NCI-H510A treated with DMSO at 0.1 percent for 48 hours (cell line): ENCODE measurements at places on chromosomes 4 and X.

DNA sequence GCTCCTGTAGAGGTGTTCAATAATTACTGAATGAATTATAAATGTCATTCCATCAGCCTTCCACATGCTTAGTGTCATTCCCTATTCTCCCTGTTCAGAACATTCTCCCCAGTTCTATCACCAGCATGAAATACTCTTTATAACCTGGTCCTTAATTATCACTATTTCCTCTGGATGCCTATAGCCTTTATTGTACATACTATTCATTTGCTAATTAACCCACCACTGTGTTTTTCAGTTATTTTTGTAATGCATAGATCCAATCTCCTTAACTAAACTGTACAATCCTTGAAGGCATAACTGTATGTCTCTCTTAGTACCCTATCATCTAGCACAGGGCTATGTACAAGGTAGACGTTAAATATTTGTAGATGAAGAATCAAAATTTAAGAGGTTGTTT is 1.2 kb downstream of the ABCB7 start:
- no peak for DNase-seq

DNA sequence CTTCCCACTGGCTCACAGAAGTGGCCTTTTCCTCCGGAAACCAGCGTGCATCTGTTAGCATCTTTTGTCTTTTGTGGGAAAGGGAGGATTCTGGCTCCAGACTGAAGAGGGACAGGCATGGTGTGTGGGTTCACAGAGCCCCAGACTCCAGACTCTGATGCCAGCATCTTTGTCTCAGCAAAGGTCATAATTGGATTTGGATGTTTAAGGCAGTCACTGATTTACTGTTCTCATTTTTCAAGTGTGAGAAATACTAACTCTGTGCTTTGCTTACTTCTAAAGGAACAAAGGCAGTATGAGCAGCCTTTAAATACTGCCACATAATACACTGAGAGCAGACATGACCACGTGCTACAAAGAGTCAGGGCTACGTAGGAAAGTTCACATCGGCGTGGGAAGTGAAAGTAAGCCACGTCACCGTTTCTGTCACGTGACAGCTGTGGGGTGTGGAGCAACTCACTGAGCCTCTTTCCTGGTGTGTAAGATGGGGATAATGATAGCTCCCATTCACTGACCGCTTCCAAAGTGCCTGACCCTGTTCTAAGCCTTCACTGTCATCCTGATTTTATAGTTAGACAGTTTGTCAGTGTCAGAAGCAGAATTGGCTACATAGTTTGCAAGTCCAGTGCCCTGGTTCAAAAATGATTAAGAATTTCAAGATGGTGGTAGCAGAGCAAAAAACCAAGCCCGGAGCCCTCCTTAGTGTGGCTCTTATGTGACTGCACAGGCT is 24.8 kb upstream of the TMSB4X start:
- DNase-seq, result no peak

DNA sequence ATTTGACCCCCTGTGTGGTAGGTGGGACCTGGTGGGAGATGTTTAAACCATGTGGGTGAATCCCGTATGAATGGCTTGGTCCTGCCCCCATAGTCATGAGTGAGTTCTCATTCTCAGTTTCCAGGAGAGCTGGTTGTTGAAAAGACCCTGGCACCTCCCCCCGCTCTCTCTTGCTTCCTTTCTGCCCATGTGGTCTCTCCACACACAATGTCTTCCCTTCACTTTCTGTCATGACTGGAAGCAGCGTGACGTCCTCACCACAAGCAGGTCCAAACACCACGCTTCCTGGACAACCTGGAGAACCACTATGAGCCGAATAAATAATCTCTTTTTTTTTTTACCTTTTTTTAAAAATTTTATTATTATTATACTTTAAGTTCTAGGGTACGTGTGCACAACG is 3.5 kb upstream of the CSF2RA start:
- no peak for DNase-seq

DNA sequence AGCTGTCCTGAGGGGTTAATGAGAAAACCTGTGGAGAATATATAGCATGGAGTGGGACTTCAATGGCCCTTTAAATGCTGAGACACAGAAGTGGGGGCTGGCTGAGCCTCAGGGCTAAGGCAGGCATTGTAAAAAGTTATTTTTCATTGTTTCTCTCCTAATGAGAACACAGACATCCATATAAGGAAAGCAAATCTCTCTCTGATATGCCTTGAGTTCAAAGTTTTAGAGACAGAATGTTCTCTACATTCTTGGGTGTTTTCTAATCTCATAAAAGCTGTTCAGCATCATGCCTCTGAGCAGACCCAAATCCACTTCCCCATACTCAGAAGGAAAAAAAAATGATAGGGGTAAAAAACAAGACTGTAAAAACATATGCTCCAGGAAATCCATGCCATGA is 16.8 kb upstream of the RAB40A start:
- DNase-seq, result no peak

GRCh38 chr4:10326075-10326474 is 131.2 kb downstream of the ZNF518B start:
- no peak for DNase-seq

DNA sequence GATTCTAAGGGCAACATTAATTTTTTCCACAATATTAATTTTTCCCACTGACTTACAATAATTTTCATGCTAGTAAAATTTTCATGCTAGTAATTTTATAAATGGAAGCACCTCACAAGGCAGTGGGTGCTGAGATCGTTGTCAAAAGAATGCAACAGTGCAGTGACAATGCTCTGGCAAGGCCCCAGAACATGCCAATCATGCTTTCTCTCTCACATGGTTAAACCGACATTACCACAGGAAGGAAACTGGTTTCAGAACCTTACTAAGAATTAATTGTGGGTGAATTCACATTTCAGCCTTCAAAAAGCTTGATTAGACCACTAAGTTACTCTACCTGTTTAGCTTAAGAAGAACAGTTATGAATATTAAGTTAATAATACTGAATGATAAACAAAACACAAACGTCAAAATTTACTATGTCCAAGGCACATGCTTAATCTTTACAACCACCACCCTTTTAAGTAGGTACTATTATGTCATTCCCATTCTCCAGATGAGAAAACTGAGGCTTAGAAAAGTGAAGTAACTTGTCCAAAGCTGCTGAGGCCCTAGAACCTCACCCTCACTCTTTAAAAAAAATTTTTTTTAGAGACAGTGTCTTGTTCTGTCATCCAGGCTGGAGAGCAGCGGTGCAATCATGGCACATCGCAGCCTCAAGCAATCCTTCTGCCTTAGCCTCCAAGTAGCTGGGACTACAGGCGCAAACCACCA is 10.0 kb upstream of the OPHN1 start:
- DNase-seq, result no peak

DNA sequence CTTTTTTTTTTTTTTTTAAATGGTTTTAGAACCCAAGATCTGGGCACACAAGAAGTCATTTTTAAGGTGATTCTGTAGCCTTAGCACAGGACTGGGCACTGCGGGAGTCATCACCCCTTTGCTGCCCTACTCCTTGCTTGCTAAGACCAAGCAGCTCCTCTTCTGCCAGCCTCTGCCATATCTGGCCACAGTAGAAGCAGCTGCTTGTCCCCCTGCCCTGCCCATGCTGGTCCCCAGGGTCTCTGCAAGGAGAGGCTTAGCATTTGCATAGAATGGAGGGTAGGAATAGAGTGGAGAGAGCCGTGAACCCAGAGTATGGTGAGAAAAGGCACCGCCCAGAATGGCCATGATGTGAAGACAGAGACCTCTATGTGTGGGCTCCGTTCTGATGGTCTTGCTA is 109.3 kb downstream of the ADRA2C start:
- no peak for DNase-seq
